ENCODE measurements at places on chromosomes 1 and 21.

DNA sequence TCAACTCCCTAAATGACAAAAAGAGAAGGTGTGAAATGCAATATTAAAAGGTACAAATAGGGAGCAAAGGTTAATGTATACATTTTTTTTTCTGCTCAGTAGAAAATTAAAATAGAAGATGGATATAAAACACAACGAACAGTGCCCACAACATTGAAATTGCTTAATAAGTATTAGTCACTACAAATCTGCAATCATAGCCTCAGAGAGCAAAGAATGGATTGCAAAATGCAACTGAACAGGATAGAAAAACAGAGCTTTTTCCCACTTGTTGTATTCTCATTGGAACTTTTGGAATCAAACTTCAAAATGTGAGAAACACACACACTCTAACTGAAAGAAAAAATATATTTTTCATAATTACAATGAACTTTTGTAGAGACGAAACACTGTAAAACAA is 552.2 kb upstream of the NCAM2 start:
- DNase-seq = no peak

DNA sequence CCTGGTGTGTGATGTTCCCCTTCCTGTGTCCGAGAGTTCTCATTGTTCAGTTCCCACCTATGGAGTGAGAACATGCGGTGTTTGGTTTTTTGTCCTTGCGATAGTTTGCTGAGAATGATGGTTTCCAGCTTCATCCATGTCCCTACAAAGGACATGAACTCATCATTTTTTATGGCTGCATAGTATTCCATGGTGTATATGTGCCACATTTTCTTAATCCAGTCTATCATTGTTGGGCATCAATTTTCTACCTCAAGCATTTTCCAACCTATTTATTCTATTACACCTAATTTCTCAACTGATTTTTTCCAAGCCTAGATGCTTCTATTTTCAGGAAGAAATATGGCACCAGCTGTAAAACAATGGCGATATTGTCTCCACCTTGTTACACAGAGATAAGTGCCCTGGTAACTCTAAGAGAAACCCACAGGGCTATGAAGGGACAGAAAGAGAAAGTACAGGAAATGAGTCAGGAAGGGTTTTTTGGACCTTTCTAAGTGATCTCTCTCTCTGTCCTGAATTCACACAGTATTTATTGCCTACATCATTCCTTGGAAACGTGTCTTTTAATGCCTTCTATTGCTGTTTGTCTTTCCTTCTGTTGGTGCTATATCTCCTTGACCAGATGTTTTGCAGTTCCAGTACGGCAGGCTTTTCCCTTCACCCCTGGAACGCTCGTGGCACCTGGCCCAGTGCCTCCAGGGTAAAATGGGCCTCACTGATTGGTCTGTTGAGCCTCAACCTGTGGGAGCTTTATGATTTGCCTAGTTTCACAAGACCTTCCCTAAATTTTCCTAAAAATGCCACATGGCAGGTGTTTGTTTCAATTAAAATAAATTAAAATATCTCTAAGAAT is 14.6 kb upstream of the JAK1 start:
- no peak for DNase-seq

GRCh38 chr21:21921410-21922232 is 923.4 kb downstream of the NCAM2 start:
- DNase-seq = no peak

DNA sequence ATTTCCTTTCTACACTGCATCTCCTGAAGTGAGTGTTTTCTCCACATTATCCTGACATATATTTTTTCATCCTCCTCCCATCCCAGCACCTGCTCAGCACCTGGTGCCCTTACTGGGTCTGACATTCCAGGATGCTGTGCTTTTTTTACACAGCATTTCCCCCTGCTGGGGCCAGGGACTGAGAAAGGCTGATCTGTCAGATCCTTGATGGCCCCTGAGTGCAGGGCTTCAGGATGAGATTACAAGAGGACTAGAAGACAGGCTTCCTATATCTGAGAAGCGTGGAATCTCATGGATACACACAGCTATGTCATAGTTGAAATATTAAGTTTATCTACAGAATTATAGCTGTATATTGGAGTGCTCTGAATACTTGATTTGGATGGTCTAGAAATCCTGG is 24.4 kb downstream of the RCAN1 start:
- DNase-seq = no peak

DNA sequence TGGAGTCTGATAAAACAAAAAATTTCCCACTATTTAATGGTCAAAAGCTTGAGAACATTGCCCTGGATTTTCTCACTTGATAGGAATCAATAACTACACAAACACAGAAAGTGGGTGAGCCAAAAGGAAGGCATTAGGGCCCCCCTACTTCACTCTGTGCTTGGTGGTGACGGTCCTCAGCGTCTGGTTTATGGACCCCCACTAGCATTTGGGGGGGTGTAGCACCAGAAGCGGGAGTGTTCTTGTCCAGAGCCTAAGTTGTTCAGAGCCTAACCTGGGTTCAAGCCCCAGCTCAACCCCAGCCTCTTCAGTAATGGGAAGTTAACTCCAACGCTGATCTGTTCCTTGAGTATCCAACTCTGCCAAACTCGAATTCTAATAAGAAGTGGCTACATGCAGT is 33.1 kb downstream of the STPG1 start:
- DNase-seq = no peak

Data from natural killer cell (primary cell).